CD8-positive, alpha-beta memory T cell (primary cell): ENCODE measurements at places on chromosomes 13 and 19.

- DNase-seq: no peak
Measured at GRCh38 chr13:104074326-104074725, 1008.1 kb upstream of the SLC10A2 start.

- DNase-seq: no peak
Measured at GRCh38 chr19:30228113-30228834, 143.9 kb upstream of the ZNF536 start.

DNA sequence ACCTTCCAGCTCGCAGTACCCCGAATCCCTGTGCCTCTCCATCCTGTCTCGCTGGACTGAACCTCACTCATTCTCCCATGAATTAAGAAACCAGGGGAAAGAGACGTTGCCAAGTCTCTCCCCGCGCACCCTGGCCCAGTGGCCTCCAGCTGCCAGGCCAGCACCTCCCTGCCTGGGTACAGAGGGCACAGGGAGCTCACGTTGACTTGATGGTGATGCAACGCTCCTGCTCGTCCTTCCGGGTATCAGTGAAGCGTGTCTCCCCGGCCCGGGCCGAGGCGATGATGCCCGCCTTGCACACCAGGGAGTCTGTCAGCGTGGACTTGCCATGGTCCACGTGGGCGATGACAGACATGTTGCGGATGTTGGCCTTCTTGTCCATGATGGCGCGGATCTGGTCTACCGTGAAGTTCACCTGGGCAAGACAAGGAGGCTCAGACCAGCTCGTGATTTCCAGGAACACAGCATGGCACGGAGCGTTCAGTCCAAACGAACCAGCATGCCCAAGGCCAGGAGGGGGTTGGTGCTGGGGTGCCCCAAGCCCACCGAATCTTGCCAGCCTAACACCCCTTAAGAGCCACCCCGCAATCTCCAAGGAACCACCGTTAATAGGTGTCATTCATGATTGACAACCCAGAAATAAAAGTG, 1.2 kb downstream of the EEF2 start:
- no peak for DNase-seq

- DNase-seq: no peak
Measured at GRCh38 chr13:50267917-50268316, 252.7 kb downstream of the KCNRG start.

DNA sequence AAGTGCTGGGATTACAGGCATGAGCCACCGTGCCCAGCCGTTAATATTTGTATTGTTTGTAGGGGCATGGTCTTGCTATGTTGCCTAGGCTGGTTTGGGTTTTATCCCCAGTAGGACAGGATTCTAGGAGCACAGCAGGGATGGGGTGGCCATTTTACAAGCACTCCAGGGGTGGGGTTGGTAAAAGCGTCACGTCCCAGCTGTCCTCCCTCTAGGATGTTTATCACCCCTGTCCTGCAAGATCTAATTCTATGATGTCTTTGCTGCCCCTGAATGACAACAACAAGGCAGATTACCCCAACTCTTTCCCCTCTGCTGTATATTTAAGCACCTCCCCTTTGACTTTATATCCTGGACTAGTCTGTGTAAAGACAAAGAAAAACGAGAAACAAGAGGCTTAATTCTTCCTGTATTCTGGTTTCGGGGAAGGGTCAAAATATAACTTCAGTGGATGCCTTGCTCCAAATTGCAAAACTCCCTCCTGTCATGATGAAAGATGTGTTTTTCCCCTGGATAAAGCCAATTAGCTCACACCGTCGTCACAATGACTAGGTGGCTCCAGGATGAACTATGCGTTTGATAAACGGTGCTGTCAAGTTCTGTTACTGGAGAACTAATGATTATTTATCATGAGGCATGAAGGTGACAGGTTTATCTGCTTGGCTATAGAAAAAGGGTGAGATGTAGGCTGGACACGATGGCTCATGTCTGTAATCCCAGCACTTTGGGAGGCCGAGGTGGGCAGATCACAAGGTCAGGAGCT, 27.8 kb upstream of the OR1M1 start:
- no peak for DNase-seq

DNA sequence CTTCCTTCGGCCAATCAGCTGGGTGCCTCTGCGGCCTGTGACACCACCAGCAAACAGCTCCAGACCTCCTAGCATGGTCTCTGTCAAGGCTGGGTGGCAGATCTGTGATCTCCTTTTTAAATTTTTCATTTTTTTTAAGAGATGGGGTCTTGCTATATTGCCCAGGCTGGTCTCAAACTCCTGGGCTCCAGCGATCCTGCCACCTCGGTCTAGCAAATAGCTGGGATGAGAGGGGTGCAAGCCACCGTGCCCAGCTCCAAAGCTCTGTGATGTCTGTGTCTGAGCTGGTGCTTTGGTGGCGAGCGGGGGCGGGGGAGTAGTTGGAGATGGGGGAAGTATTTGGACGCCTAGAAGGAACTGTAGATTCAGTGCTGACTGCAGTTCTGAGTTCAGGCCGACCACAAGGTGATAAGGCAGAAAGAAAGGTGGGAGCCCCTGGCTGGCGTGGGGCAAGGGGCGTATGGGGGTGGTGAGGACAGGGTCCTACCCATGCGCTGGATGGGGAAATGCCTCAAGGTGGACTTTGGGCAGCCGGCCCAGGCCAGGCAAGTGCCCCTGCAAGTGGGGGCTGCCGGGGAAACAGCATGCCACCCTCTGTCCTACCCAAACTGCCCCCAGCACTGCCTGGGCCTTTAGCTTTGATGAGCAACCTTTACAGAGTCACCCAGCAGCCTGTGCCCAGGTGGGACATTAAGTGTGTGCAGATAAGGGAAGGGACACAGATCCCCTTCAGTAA, 5.5 kb downstream of the DPP9 start:
- DNase-seq: no peak

DNA sequence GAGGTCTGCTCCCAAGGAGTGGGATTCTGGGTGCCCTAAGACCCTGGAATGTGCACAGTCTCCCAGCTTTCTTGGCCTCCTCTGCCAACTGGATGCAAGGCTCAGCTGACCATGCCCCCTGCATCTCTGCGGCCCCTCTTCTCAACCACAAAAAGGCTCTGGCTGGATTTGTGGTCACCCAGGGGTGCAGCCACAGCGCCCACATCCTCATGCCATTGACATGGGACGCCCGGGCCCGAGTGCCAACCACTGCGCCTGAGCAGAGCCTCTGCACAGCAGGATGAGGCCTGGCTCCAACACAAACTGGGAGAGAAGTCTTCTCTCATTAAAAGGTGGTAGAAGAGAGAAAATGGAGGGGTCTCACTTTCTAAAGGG, 103.5 kb downstream of the FOXO1 start:
- no peak for DNase-seq

- no peak for DNase-seq
Measured at GRCh38 chr19:3457528-3458228, 22.6 kb downstream of the SMIM24 start.

DNA sequence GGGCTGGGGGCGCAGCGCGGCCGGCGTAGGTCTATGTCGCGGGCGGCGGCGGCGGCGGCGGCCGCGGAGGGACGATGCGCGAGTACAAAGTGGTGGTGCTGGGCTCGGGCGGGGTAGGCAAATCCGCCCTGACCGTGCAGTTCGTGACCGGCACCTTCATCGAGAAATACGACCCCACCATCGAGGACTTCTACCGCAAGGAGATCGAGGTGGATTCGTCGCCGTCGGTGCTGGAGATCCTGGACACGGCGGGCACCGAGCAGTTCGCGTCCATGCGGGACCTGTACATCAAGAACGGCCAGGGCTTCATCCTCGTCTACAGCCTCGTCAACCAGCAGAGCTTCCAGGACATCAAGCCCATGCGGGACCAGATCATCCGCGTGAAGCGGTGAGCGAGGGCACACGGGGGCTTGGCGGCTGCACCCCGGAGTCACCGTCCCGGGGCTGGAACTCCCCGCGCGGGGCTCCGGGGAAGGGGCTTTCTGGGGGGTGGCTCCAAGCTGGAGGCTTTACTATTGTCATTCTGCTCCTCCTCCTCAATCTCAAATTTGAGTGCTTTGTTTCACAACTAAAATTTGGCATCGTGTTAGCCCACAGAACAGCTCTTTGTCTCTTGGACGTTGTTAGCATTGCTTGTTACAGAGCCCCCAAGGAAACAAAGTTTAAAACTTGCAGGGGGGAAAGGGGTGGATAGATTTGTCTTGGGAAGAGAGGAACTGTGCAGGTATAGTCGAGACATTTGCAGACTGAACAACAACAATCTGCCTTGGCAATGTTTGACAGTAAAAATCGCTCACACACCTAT, 630 bp downstream of the RAP2A start:
- DNase-seq: peak; percentile 63

DNA sequence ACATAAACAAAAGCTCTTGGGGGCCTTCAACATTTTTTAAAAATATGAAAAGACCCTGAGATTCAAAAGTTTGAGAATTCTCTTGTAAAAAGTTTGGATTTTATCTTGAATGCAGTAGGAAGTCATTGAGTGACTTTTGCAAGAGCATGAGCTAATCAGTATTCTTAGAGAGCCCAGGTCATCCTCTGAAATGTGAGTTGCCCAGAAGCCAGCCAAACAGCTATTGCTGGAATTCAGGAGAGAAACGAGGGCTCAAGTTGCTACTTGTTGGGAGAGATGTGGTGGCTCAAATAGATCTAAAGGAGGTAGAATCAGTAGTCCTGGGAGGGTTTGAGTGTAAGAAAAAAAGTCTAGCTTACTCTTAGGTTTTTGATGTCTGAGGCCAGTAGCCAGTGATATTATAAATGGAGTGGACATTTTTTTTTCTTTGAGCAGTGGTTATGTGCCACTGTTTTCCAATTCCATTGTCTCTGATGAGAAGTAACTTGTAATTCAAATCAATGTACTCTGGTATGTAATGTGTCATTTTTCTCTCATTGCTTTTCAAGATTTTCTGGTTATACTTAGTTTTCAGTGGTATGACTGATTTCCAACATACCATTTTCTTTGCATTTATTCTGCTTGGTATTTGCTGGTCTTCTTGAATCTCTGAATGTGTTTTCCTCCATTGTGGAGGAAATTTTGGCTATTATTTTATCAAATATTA, 30.7 kb downstream of the LMO7 start:
- no peak for DNase-seq

GRCh38 chr19:1826557-1827521, 14.8 kb upstream of the ATP8B3 start:
- no peak for DNase-seq

DNA sequence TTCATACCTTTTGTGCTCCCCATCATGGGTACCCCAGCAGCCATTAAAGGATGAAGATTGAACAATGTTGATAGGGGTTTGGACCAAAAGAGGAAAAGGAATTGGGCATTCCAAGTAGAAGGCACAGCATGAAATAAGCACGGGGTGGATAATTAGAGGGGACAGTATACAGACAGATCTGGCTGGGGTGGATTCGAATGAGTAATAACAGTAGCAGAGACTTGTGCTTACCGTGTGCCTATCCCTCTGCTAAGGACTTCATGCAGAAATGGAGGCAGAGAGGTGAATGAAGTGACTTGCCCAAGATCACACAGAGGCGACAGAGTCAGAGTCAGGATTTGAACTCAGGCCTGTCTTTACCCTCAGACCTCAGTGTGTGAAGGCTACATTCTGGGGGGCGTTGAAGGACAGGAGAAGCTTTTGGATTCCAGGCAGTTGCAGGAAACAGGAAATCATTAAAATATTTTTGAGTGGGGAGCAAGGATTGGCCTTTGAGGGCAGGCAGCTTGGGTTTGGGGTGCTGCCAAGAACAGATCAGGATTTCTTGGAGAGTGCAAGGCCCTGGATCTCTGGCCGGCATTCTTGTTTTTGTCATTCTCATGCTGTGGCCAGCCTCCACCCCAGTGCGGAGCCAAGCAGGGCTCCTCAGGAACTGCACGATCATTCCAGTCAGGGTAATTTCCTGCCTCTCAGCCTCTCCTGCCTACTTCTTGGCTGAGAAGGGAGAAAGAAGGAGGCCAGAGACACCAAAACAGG, 18.7 kb downstream of the PAF1 start:
- DNase-seq: no peak

DNA sequence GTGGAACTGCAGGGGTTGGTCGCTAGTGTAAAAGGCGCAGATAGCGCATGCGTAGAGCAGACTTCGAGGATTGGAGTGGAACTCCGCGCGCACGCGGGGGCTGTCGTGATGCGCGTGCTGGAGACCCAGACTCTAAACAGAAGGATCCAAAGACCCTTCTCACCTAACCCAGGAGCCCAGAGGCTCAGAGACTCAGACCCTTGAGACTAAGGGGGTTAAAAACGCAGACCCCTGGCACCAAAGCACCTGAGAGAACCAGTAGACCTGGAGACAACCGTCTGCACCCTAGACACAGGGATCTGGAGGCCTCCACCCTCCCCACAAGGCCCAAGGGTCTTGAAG, 567 bp upstream of the CTU1 start:
- no peak for DNase-seq

DNA sequence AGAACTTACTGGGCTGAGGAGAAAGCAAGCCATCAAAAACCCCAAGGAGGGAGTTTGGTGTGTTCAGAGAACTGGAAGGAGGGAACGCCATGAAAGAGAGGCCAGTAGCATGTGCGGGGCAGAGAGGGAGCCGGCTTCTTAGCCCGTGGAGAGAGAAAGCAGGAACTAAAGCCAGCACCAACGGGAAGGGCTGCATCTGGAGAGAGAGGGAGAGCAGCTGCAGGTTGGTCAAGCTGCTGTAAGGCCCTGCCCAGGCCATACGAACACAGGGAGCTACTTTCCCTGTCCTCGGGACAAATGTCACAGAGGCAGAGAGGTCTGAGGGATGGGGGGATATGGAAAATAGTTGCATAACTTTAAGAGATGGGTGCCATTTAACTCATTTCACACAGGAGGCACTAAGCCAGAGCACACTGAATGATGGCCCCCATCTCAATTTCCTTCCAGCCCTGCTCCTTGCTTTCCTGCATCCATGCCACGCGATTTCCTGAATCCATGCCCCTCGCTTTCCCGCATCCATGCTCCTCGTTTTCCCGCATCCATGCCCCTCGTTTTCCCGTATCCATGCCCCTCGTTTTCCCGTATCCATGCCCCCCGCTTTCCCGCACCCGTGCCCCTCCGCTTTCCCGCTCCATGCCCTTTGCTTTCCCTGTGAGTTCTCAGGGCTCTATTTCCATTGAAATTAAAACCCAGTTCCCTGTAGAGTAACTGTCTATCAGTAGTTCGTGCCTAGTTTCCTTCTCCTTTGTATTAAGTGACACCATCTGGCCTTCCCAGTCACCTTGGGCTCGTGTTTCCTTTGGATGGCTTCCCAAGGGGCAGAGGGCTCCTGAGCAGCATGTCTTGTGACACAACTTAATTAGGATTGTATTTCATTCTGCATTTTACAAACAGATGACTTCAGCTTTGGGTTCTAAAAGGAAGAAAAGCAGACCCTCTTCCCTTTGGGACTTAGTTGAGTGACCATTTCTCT, 31.5 kb upstream of the TPT1 start:
- DNase-seq: no peak

DNA sequence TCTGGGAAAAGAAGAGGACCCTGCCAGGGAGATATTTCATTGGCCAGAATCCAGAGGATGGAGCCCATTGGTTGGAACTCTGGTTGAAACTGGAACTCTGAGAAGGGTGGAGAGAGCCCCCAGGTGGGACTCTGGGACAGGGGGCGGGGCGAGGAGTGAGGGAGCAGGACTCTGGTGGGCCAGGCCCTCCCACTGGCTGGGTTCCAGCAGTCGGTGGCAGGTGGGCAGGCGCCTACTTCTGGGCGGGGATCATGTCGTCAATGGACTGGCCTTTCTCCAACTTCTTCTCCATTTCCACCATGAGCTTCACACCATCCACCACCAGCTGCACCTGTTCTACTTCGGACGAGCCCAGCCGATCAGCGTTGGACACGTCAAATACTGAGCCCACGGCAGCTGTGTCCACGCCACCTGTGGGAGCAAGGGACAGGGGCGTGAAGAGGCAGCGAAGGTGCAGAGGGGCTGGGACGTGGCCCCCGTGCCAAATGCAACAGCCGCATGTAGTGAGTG, 16.1 kb downstream of the CKM start:
- no peak for DNase-seq
